ENCODE measurements at places on chromosomes 1 and 21.

- no peak for DNase-seq
Measured at GRCh38 chr1:72724951-72725861, 442.9 kb upstream of the NEGR1 start.

- no peak for DNase-seq
Measured at GRCh38 chr1:230314142-230314470, 112.0 kb downstream of the PGBD5 start.

- no peak for DNase-seq
Measured at GRCh38 chr1:40431385-40431784, 18.9 kb upstream of the ZFP69B start.

- DNase-seq, result no peak
Measured at GRCh38 chr1:166032572-166033371, 134.0 kb downstream of the FAM78B start.

- DNase-seq, result no peak
Measured at GRCh38 chr1:57033222-57034001, 67.6 kb upstream of the C8B start.

- no peak for DNase-seq
Measured at GRCh38 chr1:234997896-234998741, 130.5 kb downstream of the TOMM20 start.

- DNase-seq, result no peak
Measured at GRCh38 chr1:40450495-40451237, 390 bp downstream of the ZFP69B start.

DNA sequence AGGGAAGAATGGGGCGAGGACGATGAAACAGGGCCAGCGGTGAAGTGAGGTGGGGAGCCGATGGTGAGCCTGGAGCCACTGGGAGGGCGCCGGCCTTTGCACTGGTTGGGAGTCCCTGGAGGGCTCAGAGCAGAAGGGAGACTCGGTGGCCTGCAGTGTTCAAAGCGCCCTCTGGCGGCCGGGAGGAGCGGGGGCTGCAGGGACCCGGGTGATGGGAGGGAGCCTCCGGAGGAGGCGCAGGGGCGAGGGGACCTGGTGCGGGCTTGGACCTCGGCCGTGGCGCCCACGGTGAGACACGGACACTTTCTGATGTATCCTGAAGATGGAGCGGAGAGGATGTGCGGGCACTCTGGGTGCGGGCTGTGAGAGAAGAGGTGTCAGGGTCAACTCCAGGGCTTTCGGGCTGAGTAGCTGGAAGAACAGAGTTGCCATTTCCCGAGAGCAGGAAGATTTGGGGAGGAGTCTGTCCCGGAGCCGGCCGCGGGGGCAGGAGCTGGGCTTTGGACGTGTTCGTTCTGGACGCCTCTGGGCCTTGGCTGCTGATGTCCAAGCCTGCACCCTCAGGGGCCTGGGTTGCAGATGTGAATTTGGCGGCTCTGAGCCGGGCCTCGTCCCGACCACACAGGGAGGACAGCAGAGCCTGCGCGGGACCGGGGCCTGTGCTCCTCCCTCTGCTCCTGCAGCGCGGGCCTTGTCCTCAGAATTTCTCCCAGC, 29.7 kb downstream of the HEYL start:
- DNase-seq, result no peak

GRCh38 chr1:67791686-67792085, 41.6 kb downstream of the GNG12 start:
- no peak for DNase-seq

GRCh38 chr1:12064073-12064969, 1.2 kb downstream of the TNFRSF8 start:
- DNase-seq, result no peak

DNA sequence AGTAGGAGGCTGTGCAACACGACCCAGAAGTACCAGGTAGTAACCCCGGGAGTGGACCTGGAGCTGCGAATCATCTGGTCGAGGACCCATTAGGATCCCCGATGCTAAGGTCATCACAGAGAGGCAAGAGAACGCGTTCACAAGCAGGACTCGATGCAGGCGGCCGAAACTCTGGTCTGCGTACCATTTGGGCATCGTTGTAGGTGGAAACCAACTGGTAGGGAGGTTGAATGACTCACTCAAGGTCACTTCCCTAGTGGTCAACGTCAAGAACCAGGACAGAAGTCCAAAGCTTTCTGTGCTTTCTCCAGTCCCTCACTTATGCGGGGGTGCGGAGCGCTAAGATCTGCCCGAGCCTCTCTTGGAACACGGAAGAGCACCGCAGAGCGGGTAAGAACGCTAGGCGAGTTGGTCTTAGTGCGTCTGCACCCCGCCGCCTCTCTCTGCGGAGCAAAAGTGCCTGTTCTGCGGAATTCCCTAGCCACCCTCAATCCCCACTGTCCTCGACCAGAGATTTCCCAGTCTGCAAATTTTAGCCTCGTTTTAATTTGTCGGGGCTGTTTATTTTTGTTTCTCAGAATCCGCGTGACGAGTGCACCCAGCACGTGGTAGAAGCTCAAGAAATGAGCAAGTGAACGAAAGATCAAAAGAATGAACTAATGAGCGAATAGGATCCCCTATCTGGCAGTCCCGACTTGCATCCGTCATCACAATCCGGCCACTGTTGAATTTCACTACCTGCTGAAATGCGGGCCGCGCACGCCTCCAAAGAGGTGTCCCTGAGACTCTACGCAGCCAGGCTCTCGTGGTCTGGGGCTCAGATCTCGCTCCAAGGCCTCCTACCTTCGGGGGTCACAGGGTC, 12.2 kb downstream of the HLX start:
- no peak for DNase-seq

DNA sequence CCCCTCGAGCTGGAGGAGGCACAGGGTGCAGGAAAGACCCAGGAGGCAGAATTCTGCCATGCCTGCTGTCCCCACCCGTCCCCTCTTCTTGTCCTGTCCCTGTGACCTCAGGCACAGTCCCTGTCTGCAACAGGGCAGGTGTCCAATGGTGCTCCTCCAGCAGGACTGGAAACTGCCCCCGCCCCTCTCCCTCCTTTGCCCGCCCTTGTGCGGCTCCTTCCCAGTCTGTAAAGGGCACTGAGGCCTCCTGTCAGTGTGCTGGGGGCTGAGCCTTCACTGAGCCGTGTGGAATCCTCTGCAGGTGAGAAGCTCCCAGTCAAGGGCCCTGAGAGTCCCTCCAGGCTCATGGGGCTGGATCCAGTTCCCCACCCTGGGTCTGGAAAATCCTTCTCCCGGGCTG, 28.9 kb downstream of the PRDM16 start:
- DNase-seq, result no peak
